ENCODE measurements at places on chromosomes 2 and 18.
A peak's percentile ranks its signal among the peaks of the same experiment; 100 is the strongest.

DNA sequence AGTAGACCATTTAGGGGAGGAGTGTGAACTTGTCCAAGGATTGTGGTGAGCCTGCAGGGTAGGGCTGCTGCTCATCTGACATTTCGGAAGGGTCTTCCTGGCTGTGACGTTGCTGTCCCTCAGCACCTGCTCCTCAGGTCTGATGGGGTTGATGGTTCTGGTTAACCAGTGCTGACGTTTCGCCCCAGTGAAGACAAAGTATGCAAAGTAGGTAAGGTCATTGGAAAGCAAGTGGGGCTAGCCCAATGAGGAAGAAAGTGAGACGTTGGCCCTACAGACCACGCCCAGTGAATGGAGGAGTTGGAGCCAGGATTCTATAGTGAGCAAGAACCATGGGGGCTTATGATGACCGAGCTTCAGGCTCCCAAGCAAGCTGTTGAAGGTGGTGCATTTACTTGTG, 33.4 kb upstream of the ZNF396 start:
- no peak for DNase-seq
- no peak overlapping the region for H3K27ac ChIP-seq
- H3K27me3 ChIP-seq, result peaks cover 3% of the 10 kb centered on the region
- H3K4me3 ChIP-seq, result no peak overlapping the region

- H3K36me3 ChIP-seq, result no peaks in the 10 kb centered on the region
- no peak for DNase-seq
- no peaks in the 10 kb centered on the region for H3K27me3 ChIP-seq
- no peak overlapping the region for H3K4me3 ChIP-seq
Observed at GRCh38 chr2:30372826-30373225, 74.2 kb upstream of the LCLAT1 start.

DNA sequence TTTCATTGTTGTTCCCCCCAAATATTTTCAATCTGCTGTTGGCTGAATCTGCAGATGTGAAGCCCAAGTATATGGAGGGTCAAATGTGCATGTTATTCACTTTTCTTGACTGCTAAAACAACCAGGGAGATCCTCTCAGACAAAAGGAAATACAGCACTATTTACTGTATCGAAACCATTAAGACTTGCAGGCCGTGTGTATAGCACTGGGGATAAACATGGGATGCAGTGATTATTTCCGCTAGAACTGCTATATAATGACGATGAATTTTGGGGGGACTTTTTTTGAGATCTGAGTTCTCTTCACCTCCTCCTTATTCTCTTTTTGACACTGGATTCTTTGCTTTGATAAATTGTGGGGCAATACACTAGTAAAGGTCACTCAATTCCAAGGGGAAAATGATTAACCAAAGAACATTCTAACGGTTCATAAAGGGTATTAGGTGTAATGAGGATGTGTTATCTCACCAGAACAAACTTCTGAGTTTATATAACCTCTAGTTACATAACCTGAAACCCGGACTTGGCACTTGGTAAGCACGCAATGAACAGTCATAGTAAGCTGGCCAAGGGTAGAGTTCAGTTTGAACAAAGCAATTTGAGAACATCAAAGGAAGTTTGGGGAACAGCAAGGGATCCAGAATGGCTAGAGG, 3.5 kb upstream of the UGT1A1 start:
- DNase-seq, result no peak
- H3K4me3 ChIP-seq, result no peak overlapping the region
- no peaks in the 10 kb centered on the region for H3K27me3 ChIP-seq
- no peak overlapping the region for H3K27ac ChIP-seq
- no peaks in the 10 kb centered on the region for H3K4me1 ChIP-seq

DNA sequence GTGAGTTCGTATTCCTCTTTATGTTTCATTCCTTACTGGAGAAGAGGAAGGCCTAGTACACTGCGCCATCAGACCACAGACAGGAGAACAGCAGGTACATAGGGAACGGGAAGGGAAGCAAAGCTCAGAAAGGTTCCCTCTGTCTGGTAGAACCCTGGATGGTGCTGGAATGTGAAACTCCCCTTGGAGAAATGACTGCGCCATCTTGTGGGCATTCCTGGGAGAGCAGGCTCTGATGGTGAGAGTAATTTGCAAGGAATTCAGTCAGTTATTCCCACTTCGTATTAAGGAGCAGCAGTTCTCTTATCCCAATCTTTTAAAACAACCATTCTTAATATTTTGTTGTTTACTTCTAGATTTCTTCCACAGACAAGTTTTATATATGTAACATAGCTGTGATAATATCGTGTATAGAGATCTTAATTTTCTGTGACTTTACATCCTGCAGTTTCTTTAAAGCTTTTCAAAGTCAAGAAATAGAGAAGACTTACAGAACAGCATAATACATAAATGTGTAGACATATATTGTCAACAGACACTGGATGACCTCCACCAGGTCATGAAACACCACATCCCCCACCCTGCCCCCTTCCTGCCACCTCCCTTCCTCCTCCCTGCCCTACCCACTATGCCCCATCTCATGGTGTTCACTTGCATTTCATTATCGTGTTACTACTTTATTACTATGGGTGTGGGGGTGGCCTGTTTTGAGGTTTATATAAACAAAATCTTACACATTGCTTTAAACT, 83.9 kb downstream of the ARHGEF4 start:
- no peak overlapping the region for H3K4me3 ChIP-seq
- no peaks in the 10 kb centered on the region for H3K36me3 ChIP-seq
- no peak overlapping the region for H3K27ac ChIP-seq
- H3K27me3 ChIP-seq, result no peaks in the 10 kb centered on the region

DNA sequence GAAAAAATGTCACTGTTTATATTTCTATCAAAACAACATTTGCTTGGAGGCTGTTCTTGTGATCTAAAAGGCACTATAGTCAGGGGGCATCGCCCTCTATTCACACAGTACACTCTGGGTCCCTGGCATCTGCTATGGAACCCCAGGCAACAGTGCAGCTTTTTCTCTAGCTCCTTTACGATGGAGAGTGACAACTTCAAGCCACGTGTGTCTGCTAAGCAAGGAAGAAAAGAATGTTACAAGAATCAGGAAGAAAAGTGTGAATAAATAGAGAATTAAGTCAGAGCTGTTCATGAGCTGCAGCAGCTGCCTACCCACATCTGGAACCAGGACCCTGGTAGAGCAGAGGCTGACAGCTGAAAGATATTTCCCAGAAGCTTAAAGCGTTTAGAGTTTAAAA, 11.2 kb downstream of the RND3 start:
- H3K4me3 ChIP-seq, result no peak overlapping the region
- DNase-seq, result no peak
- peaks cover 13% of the 10 kb centered on the region for H3K4me1 ChIP-seq

DNA sequence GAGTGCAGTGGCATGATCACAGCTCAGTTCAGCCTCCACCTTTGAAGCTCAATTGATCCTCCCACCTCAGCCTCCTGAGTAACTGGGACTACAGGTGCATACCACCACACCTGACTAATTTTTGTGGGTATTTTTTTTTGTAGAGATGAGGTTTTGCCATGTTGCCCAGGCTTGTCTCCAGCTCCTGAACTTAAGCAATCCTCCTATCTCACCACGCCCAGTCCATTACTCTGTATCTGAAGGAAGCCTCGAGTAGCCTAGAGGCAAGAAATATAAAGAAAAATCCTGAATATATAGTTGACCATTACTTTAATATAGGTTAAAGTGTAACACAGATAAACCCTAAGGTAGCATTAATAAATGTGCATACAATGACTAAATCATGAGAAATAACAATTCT, 686.8 kb upstream of the PIK3C3 start:
- H3K4me3 ChIP-seq, result no peak overlapping the region
- H3K27me3 ChIP-seq, result no peaks in the 10 kb centered on the region
- H3K4me1 ChIP-seq, result peaks cover 4% of the 10 kb centered on the region
- no peak for DNase-seq
- H3K27ac ChIP-seq, result no peak overlapping the region
- no peaks in the 10 kb centered on the region for H3K36me3 ChIP-seq

DNA sequence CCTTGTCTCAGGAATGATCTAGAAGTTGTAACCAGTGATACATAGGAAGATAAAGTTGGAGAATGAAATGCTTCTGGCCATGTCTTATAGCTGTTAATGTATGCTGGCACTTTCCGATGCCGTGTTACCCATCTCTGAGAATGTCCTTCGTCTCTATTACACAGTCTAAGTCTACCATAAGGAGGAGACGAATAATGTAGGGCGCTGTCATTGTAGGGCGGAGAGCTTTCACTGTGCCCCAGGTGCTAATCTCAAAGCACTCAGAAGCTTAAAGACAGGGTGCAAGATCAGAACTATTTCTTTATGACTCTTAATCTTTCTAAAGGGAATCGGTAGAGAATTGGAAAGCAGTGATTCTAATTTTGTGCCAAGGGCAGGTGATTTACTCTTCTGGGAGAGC, 48.2 kb upstream of the MSTN start:
- no peak for DNase-seq
- H3K4me1 ChIP-seq, result no peaks in the 10 kb centered on the region
- H3K27me3 ChIP-seq, result no peaks in the 10 kb centered on the region
- no peak overlapping the region for H3K4me3 ChIP-seq
- no peak overlapping the region for H3K27ac ChIP-seq

DNA sequence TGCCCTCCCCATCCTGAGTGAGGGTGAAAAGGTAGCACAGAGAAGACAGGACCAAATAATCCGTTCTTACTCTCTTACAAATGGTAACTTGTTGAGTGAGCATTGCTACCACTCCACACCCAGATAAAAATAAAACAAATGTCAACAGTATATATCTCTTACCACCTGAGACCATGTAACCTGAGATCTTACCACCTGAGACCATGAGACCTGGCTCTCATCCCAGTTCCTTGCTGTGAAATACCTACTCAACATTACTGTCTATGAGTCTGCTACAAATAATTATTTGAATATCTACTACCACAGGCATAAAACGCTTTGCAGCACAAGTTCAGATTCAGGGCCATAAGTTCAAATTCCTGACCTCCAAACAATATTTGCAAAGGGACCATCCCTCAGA, 234.7 kb downstream of the C1D start:
- H3K4me3 ChIP-seq, result no peak overlapping the region
- no peak for DNase-seq
- H3K4me1 ChIP-seq, result no peaks in the 10 kb centered on the region
- no peaks in the 10 kb centered on the region for H3K36me3 ChIP-seq

GRCh38 chr2:229815342-229815741, 101.0 kb upstream of the DNER start:
- H3K27me3 ChIP-seq, result no peaks in the 10 kb centered on the region
- no peaks in the 10 kb centered on the region for H3K4me1 ChIP-seq
- H3K27ac ChIP-seq, result no peak overlapping the region

- no peaks in the 10 kb centered on the region for H3K4me1 ChIP-seq
- H3K36me3 ChIP-seq, result peaks cover 57% of the 10 kb centered on the region
- H3K27ac ChIP-seq, result no peak overlapping the region
- DNase-seq, result no peak
- H3K4me3 ChIP-seq, result no peak overlapping the region
- no peaks in the 10 kb centered on the region for H3K27me3 ChIP-seq
Observed at GRCh38 chr2:127737892-127738291, 36.6 kb downstream of the SFT2D3 start.

- peaks cover 4% of the 10 kb centered on the region for H3K36me3 ChIP-seq
- H3K4me1 ChIP-seq, result no peaks in the 10 kb centered on the region
- DNase-seq, result no peak
- H3K4me3 ChIP-seq, result no peak overlapping the region
Observed at GRCh38 chr18:79912994-79913831, 38.2 kb downstream of the SLC66A2 start.

GRCh38 chr2:10478916-10479315, 30.8 kb upstream of the ODC1 start:
- no peak overlapping the region for H3K4me3 ChIP-seq
- H3K27me3 ChIP-seq, result peaks cover 17% of the 10 kb centered on the region
- H3K36me3 ChIP-seq, result no peaks in the 10 kb centered on the region
- no peak overlapping the region for H3K27ac ChIP-seq
- no peak for DNase-seq
- H3K4me1 ChIP-seq, result peaks cover 16% of the 10 kb centered on the region

DNA sequence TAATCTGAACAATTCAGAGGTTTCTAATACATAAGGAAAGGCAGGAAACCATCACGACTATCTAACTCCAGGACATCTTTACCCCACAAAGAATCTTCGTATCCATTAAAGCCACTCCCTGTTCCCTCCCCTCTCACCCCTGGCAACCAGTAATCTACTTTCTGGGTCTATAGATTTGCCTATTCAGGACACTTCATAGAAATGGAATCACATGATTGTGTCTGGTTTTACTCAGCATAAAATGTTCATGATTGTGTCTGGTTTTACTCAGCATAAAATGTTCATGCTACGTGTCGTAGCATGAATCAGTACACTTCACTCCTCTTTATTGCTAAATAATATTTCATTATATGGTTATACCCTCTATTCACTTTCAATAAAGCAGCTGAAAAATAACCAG, 11.6 kb downstream of the FECH start:
- DNase-seq, result no peak
- H3K36me3 ChIP-seq, result peaks cover 37% of the 10 kb centered on the region
- no peaks in the 10 kb centered on the region for H3K4me1 ChIP-seq
- no peak overlapping the region for H3K4me3 ChIP-seq

GRCh38 chr18:34077599-34077998, 147.1 kb downstream of the NOL4 start:
- H3K4me1 ChIP-seq, result no peaks in the 10 kb centered on the region
- H3K27ac ChIP-seq, result no peak overlapping the region
- no peak for DNase-seq
- no peaks in the 10 kb centered on the region for H3K36me3 ChIP-seq
- H3K27me3 ChIP-seq, result no peaks in the 10 kb centered on the region

- H3K27me3 ChIP-seq, result no peaks in the 10 kb centered on the region
- no peaks in the 10 kb centered on the region for H3K36me3 ChIP-seq
- no peaks in the 10 kb centered on the region for H3K4me1 ChIP-seq
- H3K4me3 ChIP-seq, result no peak overlapping the region
- DNase-seq, result no peak
Observed at GRCh38 chr2:16613539-16614011, 52.1 kb downstream of the CYRIA start.

- no peaks in the 10 kb centered on the region for H3K36me3 ChIP-seq
- H3K4me3 ChIP-seq, result no peak overlapping the region
- no peak overlapping the region for H3K27ac ChIP-seq
- DNase-seq, result peak; percentile 21
- peaks cover 2% of the 10 kb centered on the region for H3K4me1 ChIP-seq
Observed at GRCh38 chr2:212076456-212076855, 462.1 kb downstream of the ERBB4 start.

Measured in neuronal stem cell (in vitro differentiated cells).